ENCODE measurements at places on chromosomes 11 and 22.

DNA sequence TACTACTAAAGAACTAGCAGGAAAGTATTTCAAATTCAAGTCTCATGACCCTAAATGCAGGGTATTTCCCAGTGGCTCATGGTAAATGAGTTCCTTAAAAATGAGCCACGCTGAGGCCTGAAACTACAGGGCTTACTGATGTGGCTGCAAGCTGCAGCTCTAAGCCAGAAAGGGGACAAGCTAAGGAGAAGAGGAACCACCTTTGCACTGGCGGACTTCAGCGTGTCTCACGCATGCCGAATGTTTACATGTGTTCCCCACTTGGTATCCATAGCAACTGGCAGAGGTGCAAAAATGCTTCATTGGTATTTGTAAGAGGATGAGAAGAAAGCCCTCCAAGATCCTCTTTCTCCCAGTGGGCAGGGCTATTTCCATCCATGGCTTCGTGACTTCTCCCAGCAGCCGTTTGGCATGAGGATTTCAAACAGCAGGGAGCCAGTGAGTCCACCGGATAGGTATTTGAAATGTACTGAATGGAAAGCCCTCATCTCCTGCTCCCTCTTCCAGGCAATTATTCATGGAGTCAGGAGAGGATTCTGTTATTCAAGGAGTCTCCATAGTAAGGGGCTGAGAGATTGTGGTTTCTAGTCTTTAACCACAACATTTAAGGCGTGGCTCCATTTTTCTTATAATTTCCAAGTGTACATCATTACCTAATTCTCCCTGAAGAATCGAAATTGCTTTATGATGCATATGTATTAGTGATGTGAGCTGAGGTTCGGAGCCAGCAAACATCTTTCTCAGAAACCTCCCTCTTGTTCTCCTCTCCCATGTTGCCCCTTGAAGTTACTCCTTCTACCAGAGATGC, 55.3 kb upstream of the CD44 start:
- peak; percentile 28 for DNase-seq

DNA sequence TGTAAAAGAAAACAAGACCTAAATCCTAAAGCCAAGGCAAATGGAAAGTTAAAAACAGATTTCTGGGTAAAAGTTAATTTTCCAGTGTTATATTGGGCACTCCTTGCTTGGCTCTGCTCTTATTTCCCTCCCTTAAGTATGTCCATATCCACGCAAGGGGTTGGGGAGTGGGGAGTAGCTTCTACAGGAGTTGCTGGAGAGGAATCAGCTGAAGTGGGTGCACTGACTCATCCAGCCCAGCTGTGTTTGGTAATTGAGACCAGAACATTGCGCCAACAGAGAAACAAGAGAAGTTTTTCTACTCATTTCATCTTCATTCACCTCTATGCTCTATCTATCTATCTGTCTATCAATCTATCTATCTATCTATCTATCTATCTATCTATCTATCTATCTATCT, 298.4 kb upstream of the PDGFD start:
- no peak for DNase-seq

DNA sequence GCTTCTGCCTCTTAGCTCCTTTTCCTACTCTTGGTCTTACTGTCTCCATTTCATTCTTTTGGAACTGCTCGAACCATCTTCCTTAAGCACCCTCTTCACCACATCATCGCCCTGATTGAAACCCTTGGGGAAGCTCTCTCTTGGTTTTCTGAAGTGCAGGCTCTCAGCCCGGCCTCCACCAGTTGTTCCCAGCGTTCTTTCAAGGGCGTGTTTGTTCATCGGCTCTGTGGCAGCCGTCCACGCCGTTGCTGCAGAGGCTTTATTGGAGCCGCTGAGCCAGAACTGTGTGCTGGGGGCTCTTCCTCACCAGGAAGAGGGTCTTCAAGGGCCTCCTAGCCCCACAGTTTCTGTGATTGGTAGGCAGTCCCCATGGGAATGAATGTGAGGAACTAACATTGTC, 214.1 kb downstream of the TBC1D22A start:
- no peak for DNase-seq

- peak; percentile 44 for DNase-seq
Measured at GRCh38 chr11:75492181-75492820, 33.4 kb downstream of the GDPD5 start.

DNA sequence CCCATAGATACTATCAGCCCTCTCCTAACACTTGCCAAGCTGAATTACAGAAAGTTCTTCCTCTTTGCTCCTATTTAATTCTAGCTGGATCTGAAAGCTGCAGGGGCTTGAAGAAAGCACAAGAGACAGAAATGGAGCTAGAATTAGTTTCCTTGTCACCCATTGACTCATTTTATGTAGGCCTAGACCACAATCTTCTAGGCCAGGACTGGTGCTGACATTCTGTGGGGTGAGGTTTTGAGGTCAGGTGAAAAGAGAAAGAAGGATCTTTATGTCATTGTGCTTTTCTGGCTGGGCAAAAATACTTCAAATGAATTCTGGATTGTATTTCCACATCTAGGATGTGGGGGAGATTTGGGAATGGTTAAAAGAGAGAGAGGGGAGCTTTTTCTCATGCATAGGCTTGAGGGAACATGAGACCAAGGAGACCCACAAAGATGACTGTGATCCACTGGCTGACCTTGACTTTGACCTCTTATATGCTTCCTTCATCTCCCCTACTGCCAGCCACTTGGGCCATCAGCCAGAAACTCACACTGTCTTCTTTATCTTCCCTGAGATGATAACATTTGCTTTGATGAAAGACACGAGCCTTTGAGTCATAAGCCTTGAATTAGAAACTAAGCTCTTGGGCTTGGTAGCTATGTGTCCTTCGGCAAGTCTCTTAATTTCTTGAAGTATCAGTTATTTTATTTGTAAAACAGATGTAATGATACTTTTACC, 274.9 kb upstream of the CADM1 start:
- no peak for DNase-seq

GRCh38 chr11:70315716-70316115, 45.2 kb downstream of the PPFIA1 start:
- no peak for DNase-seq

GRCh38 chr11:109421981-109422869, at the start of gene C11orf87:
TSS of gene C11orf87 (plus strand) at chr11:109422190. CDS start at chr11:109423634, 1,444 bp downstream.
- DNase-seq: no peak

- DNase-seq: no peak
Measured at GRCh38 chr22:47012589-47013370, 250.3 kb downstream of the TBC1D22A start.

- no peak for DNase-seq
Measured at GRCh38 chr22:48905206-48905975, 922.3 kb downstream of the BRD1 start.

GRCh38 chr11:121538054-121538453, 85.3 kb upstream of the SORL1-AS1 start:
- DNase-seq: no peak

- DNase-seq: no peak
Measured at GRCh38 chr11:18566406-18566805, 22.1 kb downstream of the UEVLD start.

DNA sequence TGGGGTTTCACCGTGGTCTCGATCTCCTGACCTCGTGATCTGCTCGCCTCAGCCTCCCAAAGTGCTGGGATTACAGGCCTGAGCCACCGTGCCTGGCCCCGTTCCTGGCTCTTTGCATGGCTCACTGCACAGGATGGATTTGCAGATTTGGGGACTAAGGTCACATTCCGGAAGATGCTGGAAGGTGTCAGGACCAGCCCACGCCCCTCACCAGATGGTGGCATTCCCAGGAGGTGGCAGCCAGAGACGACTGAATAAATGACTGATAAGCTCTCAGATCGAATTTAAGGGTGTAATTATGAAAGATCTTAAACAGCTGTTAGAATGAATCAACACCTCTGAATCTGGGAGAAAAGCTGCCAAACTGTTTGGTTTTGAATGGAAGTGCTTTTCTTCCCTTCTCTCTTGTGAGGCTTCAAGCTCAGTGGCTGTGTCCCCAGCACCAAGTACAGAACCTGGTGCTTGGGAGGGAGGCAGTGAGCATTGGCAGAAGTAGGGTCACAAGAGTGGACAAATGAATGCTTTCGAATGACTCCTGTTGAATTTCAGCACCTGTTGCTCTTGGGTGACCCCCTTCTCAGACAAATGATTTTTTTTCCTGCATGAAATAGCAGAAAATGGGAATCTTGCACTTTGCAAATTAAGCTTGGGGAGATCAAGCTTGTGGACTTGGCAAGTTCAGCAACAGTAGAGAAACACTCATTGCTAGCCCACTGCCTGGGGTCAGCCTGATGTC, 69.6 kb downstream of the KIAA1671 start:
- no peak for DNase-seq

GRCh38 chr22:30438559-30438958, 13.0 kb downstream of the MTFP1 start:
- DNase-seq: no peak

DNA sequence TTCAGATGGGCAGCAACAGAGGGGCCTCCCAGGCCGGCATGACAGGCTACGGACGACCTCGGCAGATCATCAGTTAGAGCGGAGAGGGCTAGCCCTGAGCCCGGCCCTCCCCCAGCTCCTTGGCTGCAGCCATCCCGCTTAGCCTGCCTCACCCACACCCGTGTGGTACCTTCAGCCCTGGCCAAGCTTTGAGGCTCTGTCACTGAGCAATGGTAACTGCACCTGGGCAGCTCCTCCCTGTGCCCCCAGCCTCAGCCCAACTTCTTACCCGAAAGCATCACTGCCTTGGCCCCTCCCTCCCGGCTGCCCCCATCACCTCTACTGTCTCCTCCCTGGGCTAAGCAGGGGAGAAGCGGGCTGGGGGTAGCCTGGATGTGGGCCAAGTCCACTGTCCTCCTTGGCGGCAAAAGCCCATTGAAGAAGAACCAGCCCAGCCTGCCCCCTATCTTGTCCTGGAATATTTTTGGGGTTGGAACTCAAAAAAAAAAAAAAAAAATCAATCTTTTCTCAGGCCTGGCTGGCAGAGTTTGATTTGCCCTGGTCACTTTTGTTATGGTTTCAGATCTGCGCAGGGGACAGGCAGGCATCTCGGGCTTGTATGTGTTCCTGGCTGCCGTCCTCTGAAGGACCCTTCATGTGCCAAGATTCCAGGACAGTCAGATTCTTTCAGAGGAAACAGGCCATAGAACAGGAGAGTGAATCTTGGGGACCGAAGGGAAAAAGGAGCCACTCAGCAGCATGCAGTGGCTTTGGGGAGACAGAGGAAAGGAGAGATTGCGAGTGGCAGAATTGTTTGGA, 5.3 kb downstream of the TAGLN start:
- no peak for DNase-seq

DNA sequence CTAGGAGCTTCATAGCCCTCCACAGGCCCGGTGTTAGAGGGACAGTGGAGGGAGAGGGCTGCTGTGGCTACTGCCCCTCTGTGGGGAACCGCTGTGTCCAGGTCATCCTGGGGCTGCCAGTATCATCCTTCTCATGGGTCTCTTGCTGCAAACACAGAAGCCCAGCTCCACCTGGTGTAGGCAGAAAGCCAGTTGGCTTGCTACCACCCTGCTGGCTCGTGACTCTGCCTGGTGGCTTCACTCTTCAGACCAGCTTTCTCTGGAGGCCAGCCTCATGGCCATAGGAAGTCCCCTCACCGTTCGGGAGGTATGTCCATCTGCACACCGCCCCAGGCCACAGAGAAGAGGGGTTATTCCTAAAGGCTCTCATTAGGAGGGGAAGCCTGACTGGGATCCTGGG, 19.4 kb upstream of the SUSD2 start:
- no peak for DNase-seq

DNA sequence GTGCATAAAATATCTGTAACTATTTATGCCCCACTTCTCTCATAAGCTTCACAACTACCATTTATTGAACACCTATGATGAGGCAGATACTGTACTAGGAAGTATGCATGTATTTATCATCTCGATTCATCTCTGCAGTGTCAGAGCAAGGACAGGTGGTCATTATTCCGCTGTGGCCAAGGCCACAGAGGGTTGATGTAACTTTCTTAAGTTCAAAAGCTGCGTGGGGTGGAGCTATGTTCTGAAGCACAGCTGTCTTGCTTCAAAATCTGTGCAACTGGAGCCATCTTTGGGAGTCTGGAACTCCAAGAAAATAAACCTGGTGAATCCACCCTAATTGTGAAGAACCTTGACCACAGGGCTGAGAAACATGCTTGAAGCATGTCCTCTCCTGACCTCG, 60.2 kb upstream of the HMGXB4 start:
- DNase-seq: no peak
